SK-N-SH (cell line): ENCODE measurements at places on chromosomes 6 and 20. TPM values are rescaled to one million over a fixed set of nuclear protein-coding genes. Genes with fewer than 3 reads are reported as not detected.

The SYCP2 gene
- polyA plus RNA-seq: 0.71 and 0.76 TPM in 2 replicates

The BMP5 gene
- polyA plus RNA-seq: 0.05 TPM in 2 replicates

The SRSF12 gene
- polyA plus RNA-seq: 1.1 TPM in 2 replicates

The SOX12 gene
- polyA plus RNA-seq: 7.0 and 11.3 TPM in 2 replicates

The HLA-DPA1 gene
- 1.6 and 1.9 TPM in 2 replicates for polyA plus RNA-seq

The ZBTB12 gene
- polyA plus RNA-seq: 8.3 and 8.4 TPM in 2 replicates

The OVOL2 gene
- not detected in 2 replicates for polyA plus RNA-seq

The ADGRF4 gene
- not detected in 2 replicates for polyA plus RNA-seq

The ADGB gene
- not detected in 2 replicates for polyA plus RNA-seq

The OTOR gene
- polyA plus RNA-seq: not detected in 2 replicates

The SYNGAP1 gene
- 5.9 and 8.8 TPM in 2 replicates for polyA plus RNA-seq

The CASS4 gene
- 0.02 TPM in 1 of 2 replicates, not detected in the other for polyA plus RNA-seq

The BANF2 gene
- not detected in 2 replicates for polyA plus RNA-seq

The POM121L2 gene
- not detected in 2 replicates for polyA plus RNA-seq

The ZNF311 gene
- 0.16 and 0.21 TPM in 2 replicates for polyA plus RNA-seq

The HDGFL1 gene
- polyA plus RNA-seq: not detected in 2 replicates

The RPS18 gene
- polyA plus RNA-seq: 12,112 and 13,423 TPM in 2 replicates

The L3MBTL1 gene
- polyA plus RNA-seq: 8.9 and 14.5 TPM in 2 replicates

The C6orf141 gene
- polyA plus RNA-seq: not detected in 2 replicates

The HLA-G gene
- polyA plus RNA-seq: not detected in 2 replicates

The ALDH8A1 gene
- 0.25 and 0.26 TPM in 2 replicates for polyA plus RNA-seq

The AGER gene
- polyA plus RNA-seq: 2.9 and 3.5 TPM in 2 replicates

The TREML2 gene
- polyA plus RNA-seq: not detected in 2 replicates

The SULF2 gene
- polyA plus RNA-seq: 11.3 and 20.2 TPM in 2 replicates

The PAK5 gene
- polyA plus RNA-seq: 0.03 and 0.06 TPM in 2 replicates

The SLC17A3 gene
- 0.08 TPM in 1 of 2 replicates, not detected in the other for polyA plus RNA-seq

The PNPLA1 gene
- not detected in 2 replicates for polyA plus RNA-seq

The CYP24A1 gene
- polyA plus RNA-seq: 8.8 and 9.1 TPM in 2 replicates
